ENCODE measurements at places on chromosomes 2 and 18. TPM values are rescaled to one million over a fixed set of nuclear protein-coding genes. Genes with fewer than 3 reads are reported as not detected.

COLEC11 gene
- total RNA-seq, result 0.29 TPM

KCNS3 gene
- 13.0 TPM for total RNA-seq

SMYD1 gene
- not detected for total RNA-seq

ANKRD62 gene
- total RNA-seq, result not detected

DGUOK gene
- 54.9 TPM for total RNA-seq

OXER1 gene
- total RNA-seq, result not detected

FRZB gene
- not detected for total RNA-seq

DDX18 gene
- total RNA-seq, result 39.1 TPM

MYOM1 gene
- total RNA-seq, result 0.15 TPM

LYPD6 gene
- 1.1 TPM for total RNA-seq

GTF2A1L gene
- 0.29 TPM for total RNA-seq

SLC16A14 gene
- 1.1 TPM for total RNA-seq

PDK1 gene
- 10.0 TPM for total RNA-seq

TMEM214 gene
- 38.6 TPM for total RNA-seq

CCDC85A gene
- 8.0 TPM for total RNA-seq

SLC38A11 gene
- 0.34 TPM for total RNA-seq

PAIP2B gene
- total RNA-seq, result 0.47 TPM

VWA3B gene
- not detected for total RNA-seq

FOXI3 gene
- not detected for total RNA-seq

CYS1 gene
- total RNA-seq, result 1.1 TPM

GKN2 gene
- total RNA-seq, result not detected

WDSUB1 gene
- 3.1 TPM for total RNA-seq

LIPG gene
- 123 TPM for total RNA-seq

HOXD10 gene
- 2.0 TPM for total RNA-seq

CENPA gene
- 3.6 TPM for total RNA-seq

MFSD2B gene
- not detected for total RNA-seq

HOXD9 gene
- 7.6 TPM for total RNA-seq

EEF1B2 gene
- 290 TPM for total RNA-seq

SLC4A5 gene
- total RNA-seq, result 0.18 TPM

TMEFF2 gene
- not detected for total RNA-seq

ZNF521 gene
- 118 TPM for total RNA-seq

NAT8 gene
- not detected for total RNA-seq

ABCB11 gene
- total RNA-seq, result 0.18 TPM

TEX44 gene
- total RNA-seq, result not detected

ERFE gene
- total RNA-seq, result 64.1 TPM

RNF144A gene
- total RNA-seq, result 65.3 TPM

SH3RF3 gene
- total RNA-seq, result 32.5 TPM

STARD6 gene
- total RNA-seq, result not detected

ANKRD30B gene
- total RNA-seq, result 0.70 TPM

TUBB8B gene
- not detected for total RNA-seq

FAM124B gene
- 50.3 TPM for total RNA-seq

NOTO gene
- total RNA-seq, result not detected

CDKL4 gene
- not detected for total RNA-seq

Data from glomerular endothelial cell (primary cell).